ENCODE measurements at places on chromosomes 4 and X.

DNA sequence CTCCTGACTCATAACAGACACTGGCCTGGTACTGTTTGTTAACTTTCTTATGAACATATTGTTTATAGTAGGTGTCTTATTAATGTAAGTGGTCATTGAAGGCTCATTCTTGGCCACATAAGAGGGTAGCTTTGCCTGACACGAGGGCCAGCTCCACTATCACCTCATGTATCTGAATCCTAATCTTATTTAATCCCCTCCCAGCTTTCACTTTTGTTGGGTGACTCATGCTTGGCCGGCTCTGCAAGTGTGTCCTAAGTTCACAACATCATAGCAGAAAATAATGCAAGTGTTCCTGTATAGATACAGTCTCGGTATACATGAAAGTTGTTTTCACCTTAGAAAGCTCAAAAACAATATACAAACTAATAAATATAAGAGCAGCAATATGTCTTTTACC is 283.8 kb downstream of the IQCM start:
- no peak for DNase-seq

GRCh38 chr4:172666711-172667368 is 501.8 kb upstream of the GALNT7 start:
- DNase-seq, result no peak

- no peak for DNase-seq
Measured at GRCh38 chr4:182246401-182247205, 3.4 kb downstream of the TENM3 start.

DNA sequence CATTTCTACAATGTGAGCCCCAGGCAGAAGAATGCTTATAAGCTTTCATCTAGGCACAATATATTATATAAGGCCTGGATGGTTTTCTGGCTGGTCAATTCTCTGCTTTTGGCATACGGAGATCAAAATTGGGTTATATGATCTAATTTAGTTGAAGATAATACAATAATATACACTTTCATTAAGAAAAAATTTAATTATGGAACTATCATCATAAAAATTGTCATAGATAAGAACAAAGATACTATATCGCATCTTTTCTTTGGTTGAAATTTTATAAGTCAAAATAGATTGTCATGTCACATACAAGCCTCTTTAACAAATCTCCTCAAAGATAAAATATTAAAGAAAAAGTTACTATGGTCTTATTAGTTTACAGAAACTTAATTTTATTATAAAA is 17.1 kb downstream of the DMD start:
- DNase-seq, result no peak

DNA sequence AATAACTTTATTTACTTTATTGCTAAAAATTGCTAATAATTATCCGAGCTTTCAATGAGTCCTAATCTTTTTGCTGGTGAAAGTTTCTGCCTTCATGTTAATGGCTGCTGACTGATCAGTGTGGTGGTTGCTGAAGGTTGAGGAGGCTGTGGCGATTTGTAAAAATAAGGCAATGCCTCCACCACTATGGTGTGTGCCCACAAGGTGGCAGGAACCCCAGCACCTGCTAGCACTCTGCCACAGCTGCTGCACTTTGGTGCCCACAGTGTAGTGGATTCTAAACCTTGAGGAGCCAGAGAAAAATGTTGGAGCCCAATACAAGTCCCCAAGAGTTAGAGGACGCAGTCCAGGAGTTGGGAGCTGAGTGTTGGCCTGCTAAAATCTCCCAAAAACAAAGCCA is 1237.1 kb downstream of the PCDH19 start:
- DNase-seq, result no peak

- no peak for DNase-seq
Measured at GRCh38 chr4:8347660-8348059, 78.1 kb downstream of the HTRA3 start.

DNA sequence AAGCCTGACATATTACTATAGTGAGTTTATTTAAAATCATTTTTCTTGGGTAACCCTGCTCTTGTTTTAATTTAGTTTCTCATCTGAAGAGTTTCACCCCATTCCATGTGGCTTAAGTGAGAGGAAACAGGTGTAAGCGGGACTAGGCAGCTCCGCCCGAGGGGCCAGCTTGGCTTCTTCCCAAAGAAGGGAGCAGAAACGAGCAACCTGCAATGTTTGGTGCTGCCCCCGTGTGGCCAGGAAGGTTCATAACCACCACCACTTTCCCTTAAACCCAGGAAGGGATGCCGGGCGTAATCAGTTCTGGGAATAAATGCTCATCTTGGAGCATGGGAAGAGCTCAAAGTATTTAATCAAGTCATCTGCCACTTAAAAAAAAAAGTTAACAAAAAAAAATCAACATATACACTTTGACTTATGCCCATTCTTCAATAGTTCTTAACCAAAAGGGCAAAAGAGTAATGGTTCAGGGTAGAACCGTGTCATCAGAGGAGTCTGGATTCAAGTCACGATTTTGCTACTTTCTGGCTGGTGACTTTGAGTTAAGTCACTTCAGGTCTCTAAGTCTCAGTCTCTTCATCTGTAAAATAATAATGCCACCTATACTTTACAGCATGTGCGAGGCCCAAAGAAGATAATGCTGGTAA is 147.9 kb downstream of the NSUN7 start:
- DNase-seq, result peak; percentile 71

DNA sequence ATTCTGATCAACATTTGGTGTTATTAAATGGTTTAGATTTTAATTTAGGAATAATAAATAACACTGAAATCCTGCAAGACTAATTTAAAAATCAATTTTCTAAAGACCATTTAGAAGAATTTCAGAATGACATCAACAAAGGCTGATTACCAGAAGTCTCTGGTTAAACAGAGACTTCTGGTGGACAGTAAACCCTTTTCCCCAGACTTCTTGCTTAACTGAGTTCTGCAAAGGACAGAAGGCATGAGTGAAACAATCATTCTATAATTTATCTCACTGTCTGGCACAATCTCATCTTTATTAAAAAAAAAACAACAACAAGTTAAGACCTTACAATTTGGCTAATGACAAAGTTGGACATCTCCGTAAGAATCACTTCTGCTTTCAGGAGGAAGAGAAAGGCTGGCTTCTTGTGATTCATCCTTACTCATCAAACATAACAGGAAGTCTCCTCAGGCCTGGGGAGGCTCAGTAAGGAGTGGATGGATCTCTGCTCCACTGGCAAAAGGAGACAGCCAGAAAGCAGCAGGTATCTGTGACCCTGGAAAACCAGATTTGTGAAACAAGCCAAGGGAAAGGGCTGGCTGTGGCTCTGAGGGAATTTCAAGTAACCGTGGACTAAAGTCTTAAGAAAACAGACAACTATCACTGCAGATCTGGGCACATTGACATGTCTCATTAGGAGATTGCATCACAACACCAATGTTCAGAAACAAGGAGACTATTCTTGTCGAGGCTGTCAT is 908 bp upstream of the TLR6 start:
- DNase-seq, result no peak

DNA sequence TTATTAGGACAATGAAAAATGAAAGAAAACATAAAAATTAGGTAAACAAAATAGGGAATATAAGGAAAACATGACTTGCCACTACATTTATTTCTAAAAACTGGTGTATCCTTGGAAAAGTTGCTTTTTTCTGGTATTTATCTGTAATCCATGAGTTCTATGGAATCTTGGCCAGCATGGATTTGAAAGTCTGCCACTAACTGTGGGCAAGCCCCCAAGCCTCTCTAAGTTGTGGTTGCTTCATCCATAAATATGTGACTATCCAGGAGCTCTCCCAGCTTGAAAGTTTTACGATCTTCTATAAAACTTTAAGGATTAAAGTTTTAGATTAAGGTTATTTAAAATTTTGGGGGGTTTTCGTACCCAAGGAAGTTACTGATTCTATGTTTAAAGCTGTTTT is 21.8 kb downstream of the RPS6KA3 start:
- DNase-seq, result no peak

- no peak for DNase-seq
Measured at GRCh38 chrX:21373637-21374162, 518 bp upstream of the CNKSR2 start.

DNA sequence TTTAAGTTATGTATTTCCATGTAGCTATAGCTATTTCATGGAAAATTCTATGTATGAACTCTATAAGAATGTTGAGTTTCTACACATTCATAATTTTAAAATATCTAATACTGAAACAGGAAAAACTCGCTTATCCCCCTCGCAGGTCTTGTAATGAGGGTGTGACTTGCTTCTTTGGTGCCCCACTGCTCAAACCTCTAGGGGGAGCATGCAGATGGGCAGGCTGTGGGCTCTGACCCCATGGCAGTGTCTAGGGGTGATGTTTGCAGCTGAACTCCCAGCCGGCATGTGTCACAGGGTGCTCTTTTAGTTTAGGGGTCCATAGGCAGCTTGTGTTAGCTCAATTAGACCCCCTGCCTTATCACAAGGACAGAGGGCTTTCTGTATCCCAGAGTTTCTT is 1825.7 kb upstream of the ADGRL3 start:
- no peak for DNase-seq

DNA sequence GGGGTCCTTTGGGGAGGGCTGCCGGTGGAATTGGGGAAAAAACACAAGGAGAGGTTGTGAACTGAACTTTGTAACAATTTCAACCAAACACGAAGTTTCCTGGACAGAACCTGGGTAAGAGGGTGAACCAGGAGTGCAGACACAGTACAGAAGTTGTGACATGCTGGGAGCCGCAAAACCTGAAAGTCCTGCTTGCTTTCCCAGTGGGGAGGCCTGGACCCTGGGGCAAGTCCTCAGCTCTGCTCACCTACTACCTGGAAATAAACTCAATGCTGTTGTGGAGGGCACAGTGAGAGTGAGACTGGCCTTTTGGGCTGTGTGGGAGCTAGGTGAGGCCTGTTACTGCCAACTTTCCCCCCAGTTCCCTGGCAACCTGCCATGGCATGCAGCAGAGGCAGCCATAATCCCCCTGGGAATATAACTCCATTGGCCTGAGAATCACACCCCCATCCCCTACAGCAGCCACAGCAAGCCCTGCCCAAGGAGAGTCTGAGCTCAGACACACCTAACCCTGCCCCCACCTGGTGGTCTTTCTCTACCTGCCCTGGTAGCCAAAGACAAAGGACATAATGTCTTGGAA is 162.8 kb downstream of the THOC2 start:
- no peak for DNase-seq

DNA sequence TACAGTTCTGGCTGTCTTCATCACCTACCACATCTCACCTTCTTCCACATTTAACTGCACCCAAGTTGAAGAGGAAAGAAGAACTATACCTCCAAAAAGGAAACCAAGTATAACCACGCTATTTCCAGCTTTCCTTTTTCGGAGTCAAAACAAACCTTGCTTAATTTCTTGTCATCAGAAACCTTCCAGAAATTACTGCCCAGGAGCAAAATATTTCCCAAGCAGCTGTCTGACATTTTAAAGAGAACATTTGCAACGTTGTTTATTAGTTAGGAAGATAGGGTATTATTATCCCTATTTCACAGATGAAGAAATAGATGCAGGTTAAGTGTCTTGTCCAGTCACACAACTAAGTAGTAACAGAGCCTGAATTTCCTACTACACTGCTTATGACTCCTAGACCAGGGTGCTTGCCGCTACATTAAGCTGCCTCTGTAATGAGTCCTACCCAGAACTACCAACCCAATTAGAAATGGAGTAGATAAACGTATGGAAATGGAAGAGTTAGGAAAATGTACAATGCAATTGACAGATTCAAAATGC is 2.2 kb upstream of the ACSL4 start:
- no peak for DNase-seq

- DNase-seq, result no peak
Measured at GRCh38 chrX:48472851-48473703, 2.9 kb upstream of the FTSJ1 start.

GRCh38 chr4:182547435-182547834 is 304.2 kb downstream of the TENM3 start:
- no peak for DNase-seq

- no peak for DNase-seq
Measured at GRCh38 chr4:139018501-139018900, 2.9 kb downstream of the NOCT start.

- no peak for DNase-seq
Measured at GRCh38 chr4:76610751-76611547, 175.9 kb downstream of the SHROOM3 start.

- DNase-seq, result no peak
Measured at GRCh38 chr4:43112139-43112538, 219.6 kb downstream of the GRXCR1 start.

DNA sequence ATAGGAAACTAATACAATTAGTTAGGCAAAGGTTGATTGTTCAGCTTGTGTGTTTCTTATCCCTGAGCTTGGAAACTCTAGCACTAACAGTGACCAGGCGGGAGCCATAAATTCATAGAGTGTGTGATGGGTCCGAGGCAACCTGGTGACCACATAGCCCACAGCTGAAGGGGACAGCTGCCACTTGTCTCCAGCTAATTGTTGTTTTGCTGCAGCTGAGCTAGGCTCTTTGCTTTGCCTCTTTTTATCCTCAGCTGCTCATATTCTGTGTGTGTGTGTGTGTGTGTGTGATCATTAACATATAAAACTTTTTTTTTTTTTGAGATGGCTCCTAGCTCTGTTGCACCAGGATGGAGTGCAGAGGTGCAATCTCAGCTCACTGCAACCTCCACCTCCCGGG is 53.2 kb downstream of the DOCK11 start:
- DNase-seq, result no peak

DNA sequence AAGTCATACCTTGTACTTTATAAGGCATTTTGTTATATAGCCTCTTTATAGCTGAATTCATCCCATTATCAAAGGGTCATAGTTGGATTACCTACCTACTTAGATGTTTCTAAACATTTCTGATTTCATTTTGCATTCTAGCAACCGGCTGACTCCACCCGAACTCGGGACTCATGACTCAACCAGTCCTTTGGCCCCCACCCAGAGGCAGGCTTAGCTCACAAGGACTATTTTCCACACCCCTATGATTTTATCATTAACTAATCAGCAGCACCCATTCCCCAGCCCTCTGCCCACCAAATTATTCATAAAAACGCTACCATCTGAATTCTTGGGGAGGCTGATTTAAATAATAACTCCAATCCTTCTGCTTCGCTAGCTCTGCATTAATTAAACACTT is 79.9 kb upstream of the EGFL6 start:
- DNase-seq, result no peak

DNA sequence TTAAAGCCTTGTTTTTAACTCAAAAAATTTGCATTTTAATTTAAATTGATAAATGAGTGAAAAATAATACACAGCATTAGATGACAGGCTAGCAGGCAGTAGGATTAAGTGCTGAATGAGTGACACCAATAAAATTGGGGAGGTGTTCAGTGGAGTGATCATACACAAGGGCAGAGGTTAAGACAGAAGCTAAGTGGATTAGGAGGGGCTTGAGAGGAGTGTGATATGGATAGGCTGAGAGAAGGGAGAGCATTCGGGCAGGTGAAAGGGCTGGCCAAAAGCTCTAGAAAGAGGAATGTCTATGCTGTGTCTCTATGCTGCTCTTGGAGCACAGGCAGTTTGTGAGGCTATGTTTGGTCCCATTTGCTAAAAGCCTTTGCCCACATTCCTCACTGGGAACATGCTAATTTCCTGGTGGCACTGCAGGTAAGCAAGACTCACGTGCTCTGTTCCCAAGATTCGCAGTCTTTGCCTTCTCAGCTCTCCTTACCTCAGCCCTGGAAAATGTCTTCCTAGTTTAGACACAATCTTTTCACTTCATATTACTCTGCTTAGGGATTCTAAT is 52.8 kb upstream of the CCSER1 start:
- DNase-seq, result no peak
